ENCODE measurements at places on chromosomes 1 and 21. TPM values are rescaled to one million over a fixed set of nuclear protein-coding genes. Genes with fewer than 3 reads are reported as not detected.

The GPA33 gene
- 0.24 TPM for polyA plus RNA-seq

The PTGFRN gene
- polyA plus RNA-seq: 6.6 TPM

The MYBPH gene
- not detected for polyA plus RNA-seq

The SH2D2A gene
- 6.1 TPM for polyA plus RNA-seq

The TTLL7 gene
- 2.6 TPM for polyA plus RNA-seq

The SLC25A34 gene
- 4.2 TPM for polyA plus RNA-seq

The DHCR24 gene
- 131 TPM for polyA plus RNA-seq

The CLCA4 gene
- polyA plus RNA-seq: 0.11 TPM

The AIRE gene
- 0.03 TPM for polyA plus RNA-seq

The PFKFB2 gene
- polyA plus RNA-seq: 3.3 TPM

The TGFBR3 gene
- 15.2 TPM for polyA plus RNA-seq

The RBM34 gene
- polyA plus RNA-seq: 26.0 TPM

The OLIG2 gene
- polyA plus RNA-seq: not detected

The TMED5 gene
- 46.4 TPM for polyA plus RNA-seq

The FYB2 gene
- polyA plus RNA-seq: not detected

The MPL gene
- polyA plus RNA-seq: 0.07 TPM

The FAM167B gene
- 23.5 TPM for polyA plus RNA-seq

The NEGR1 gene
- polyA plus RNA-seq: 45.8 TPM

The MXRA8 gene
- 82.1 TPM for polyA plus RNA-seq

The LCE2C gene
- not detected for polyA plus RNA-seq

The C1orf94 gene
- not detected for polyA plus RNA-seq

The TESK2 gene
- polyA plus RNA-seq: 3.8 TPM

The TAS1R3 gene
- polyA plus RNA-seq: 0.19 TPM

The CEP104 gene
- 8.5 TPM for polyA plus RNA-seq

The CD160 gene
- polyA plus RNA-seq: 0.05 TPM

The PBX1 gene
- 45.7 TPM for polyA plus RNA-seq

The CLDN17 gene
- not detected for polyA plus RNA-seq

The ASPM gene
- polyA plus RNA-seq: 0.09 TPM

The GUCA2A gene
- not detected for polyA plus RNA-seq

The HSD3B2 gene
- 0.05 TPM for polyA plus RNA-seq

All from adipose tissue (tissue), 3 donors.